Muscle of leg (tissue), 16 donors: ENCODE measurements at places on chromosomes 3 and 15. TPM values are rescaled to one million over a fixed set of nuclear protein-coding genes. Genes with fewer than 3 reads are reported as not detected.
A peak's percentile ranks its signal among the peaks of the same experiment; 100 is the strongest.

DNA sequence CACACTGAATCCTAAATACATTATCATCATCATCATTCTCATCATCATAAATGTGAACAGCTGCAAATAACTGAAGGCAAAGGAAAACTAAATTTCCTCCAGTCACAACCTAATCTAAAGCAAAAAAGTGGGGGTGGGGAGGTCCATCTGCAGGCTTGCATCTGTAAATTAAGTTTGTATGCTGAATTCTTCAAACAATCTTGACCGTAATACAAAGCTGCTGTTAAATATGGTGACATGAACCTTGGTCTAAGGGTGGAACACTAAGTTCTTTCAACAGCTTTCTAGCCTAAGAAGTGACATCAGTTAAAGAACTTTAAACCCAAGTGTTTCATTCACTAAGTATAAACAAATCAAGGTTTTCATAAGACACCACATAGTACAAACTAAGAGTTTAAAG lies 4.3 kb downstream of the LRRFIP2 start:
- peaks cover 4% of the 10 kb centered on the region for H3K36me3 ChIP-seq
- no peaks in the 10 kb centered on the region for H3K27me3 ChIP-seq
- no peak for DNase-seq
- no peaks in the 10 kb centered on the region for H3K4me1 ChIP-seq

DNA sequence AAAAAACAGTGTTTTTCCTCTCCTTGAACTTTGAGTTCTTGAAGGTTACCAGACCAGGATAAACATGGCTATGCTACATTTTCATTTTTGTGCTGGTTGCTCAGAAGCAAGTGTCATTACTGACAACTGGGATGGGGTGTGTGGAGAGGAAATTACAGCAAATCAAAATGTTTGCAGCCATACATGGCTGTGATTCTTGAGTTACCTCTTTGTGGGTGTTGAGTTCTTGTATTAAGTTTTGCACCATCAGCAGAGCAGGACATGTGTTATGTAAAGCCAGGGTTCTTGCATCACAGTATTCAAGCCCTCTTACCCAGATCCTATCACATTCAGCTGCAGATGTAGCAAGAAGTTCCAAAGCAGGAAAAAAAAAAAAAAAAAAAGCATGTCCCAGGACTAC lies 53.9 kb upstream of the ATOSA start:
- H3K36me3 ChIP-seq = no peaks in the 10 kb centered on the region
- peak; percentile 11 for DNase-seq
- no peak overlapping the region for H3K4me3 ChIP-seq

DNA sequence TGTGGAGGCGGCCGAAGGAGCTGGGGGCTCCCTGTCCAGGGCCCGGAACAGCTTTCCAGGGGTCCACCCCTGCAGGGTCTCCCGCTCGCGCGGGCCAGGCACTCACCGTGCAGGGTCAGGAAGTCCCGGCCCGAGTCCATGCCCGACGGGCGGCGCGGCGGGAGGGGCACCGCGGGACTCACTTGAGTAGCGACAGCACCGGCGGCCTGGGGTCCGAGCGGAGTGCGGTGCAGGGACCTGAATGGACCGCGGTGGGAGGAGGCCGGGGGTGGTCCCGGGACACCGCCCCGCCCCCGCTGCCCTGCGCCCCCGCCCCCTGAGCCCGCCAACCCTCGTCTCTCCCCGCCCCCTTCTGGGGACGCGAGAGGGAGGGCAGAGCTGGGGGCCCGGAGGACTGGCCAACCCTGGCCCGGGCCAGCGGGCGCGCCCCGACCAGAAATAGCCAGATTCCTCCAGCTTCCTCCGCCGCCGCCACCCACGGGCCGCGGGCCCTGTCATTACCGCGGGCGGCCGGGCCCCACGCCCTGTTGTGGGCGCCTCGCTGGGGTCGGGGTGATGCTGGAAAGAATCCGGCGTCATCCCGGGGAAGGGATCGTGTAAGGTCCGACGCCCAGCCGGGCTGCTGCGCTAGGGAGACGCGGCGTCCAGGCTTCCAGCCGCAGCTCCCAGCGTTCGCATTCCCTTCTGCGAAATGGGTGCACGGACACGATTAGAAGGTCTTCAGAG lies at the start of gene PLCD1:
Gene PLCD1, minus strand, starts transcription at position 243 of the 726 bp plus-strand sequence. Its CDS starts 103 bp downstream, at position 140.
- peaks cover 30% of the 10 kb centered on the region for H3K4me1 ChIP-seq
- H3K27me3 ChIP-seq = peaks cover 15% of the 10 kb centered on the region
- no peaks in the 10 kb centered on the region for H3K36me3 ChIP-seq
- peak within 1 kb of the TSS; percentile 76 for H3K4me3 ChIP-seq
- DNase-seq = peak; percentile 93
- H3K27ac ChIP-seq = peak within 1 kb of the TSS; percentile 72

DNA sequence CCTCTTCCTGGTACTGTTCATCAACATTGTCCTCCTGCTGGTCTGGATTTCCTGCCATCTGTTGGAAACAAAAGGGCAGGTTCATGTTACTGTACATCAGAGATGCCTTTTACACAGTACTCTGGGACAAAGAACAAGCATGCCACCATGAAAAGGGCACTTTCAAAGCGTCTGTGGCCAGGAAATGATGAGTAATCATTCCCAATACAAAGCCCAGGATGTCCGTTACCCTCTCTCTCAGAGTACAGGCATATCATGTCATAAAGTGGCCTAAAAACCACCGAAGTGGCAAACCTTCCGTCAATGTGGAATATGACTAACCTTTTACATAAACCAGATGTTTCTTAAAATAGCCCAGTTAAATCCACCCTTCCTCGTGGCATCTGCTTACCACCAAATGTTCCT lies 71.2 kb downstream of the GOLIM4 start:
- H3K4me3 ChIP-seq = no peak overlapping the region
- H3K27ac ChIP-seq = no peak overlapping the region
- peaks cover 45% of the 10 kb centered on the region for H3K36me3 ChIP-seq

GRCh38 chr3:126373682-126374601 lies 16.7 kb upstream of the KLF15 start:
- no peak overlapping the region for H3K27ac ChIP-seq
- no peaks in the 10 kb centered on the region for H3K27me3 ChIP-seq
- peak; percentile 24 for DNase-seq
- H3K36me3 ChIP-seq = no peaks in the 10 kb centered on the region
- no peaks in the 10 kb centered on the region for H3K4me1 ChIP-seq

DNA sequence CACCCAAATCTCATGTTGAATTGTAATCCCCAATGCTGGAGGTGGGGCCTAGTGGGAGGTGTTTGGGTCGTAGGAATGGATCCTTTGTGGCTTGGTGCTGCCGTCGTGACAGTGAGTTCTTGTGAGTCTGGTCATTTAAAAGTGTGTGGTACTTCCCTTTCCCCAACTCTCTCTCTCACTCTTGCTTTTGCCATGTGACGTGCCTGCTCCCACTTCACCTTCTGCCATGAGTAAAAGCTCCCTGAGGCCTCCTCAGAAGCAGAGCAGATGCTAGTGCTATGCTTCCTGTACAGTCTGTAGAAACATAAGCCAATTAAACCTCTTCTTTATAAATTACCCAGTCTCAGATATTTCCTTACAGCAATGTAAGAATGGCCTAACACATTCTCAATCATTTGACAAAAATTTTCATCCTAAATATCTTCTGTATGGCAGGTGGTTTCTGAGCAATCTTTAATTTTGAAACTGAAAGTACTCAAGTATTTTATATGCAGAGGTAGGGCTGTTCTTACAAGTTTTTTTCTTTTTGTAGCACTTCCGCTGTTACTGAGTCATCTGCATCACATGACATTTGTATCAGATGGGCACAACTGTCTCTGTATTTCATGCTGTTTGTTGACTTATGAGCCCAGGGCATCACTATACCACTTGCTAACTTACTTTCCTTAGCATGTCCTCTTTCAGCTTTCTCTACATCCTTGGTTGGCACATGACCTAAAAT lies 8.8 kb downstream of the RPL39L start:
- no peaks in the 10 kb centered on the region for H3K27me3 ChIP-seq
- H3K27ac ChIP-seq = no peak overlapping the region
- DNase-seq = no peak
- no peaks in the 10 kb centered on the region for H3K4me1 ChIP-seq
- H3K36me3 ChIP-seq = no peaks in the 10 kb centered on the region

DNA sequence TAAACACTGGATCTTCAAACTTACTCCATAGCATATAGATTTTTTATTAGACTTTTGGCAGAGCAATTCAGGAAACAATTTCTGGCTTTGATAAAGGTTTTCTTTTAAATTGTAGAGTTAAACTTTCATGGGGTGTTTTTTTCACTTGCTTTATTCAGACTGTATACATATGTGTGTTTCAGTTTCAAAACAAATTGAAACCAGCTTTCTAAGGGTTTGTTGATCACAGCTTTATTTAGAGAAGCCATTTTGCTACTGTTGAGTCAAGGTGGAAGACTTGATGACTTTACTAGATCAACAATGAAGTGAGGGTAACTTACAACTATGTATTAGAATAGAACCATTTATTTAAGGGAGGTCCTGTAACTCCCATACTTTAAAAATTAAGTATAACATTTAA lies 6.2 kb downstream of the UBE2E1 start:
- no peak for DNase-seq
- peaks cover 4% of the 10 kb centered on the region for H3K36me3 ChIP-seq
- H3K4me1 ChIP-seq = peaks cover 17% of the 10 kb centered on the region

- H3K36me3 ChIP-seq = peaks cover 9% of the 10 kb centered on the region
- DNase-seq = no peak
- H3K27ac ChIP-seq = no peak overlapping the region
- peaks cover 74% of the 10 kb centered on the region for H3K4me1 ChIP-seq
- no peaks in the 10 kb centered on the region for H3K27me3 ChIP-seq
Measured at GRCh38 chr15:101185336-101185735, 66.5 kb downstream of the CHSY1 start.

DNA sequence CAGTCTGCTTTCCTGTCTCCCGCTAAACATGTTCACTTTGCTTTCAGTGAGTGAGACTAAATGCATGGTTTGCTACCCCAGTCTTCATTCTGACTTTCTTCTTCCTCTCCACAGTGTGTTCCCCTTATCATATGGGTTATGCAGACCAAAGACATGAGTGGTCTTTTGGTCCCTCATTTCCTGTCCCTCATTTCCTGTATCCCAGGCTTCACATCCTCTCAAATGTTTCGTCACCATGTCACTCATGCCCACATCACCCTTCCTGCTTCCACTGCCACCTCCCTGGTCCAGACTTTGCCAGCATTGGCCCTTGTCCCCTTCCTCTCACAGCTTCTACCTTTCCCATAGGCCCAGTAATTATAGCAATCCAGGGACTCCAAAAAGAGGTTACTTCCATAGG lies 209.0 kb downstream of the MYRIP start:
- H3K4me1 ChIP-seq = no peaks in the 10 kb centered on the region
- no peak overlapping the region for H3K4me3 ChIP-seq
- no peak for DNase-seq
- no peaks in the 10 kb centered on the region for H3K27me3 ChIP-seq
- H3K36me3 ChIP-seq = no peaks in the 10 kb centered on the region

- H3K4me1 ChIP-seq = peaks cover 14% of the 10 kb centered on the region
- H3K27ac ChIP-seq = no peak overlapping the region
- H3K27me3 ChIP-seq = no peaks in the 10 kb centered on the region
- no peak for DNase-seq
Measured at GRCh38 chr3:9194509-9195184, 54.8 kb downstream of the SRGAP3 start.

DNA sequence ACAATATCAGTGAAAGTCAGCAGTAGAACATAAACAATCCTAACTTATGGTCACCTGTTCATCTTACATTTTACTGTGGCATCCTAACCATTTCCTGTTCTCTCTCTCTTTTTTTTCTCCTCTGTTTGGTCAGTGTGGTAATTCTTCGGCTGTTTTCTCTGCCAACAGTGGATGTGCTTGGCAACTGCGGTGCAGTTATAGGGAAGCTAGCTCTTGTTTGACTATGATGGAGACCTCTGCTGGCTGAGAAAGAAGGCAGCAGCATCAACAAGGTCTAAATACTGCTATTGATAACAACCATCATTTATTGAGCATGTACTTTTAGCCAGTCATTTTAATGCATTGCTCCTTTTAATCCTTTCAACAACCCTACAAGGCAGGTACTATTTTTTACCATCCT lies 723 bp upstream of the DRD3 start:
- no peak overlapping the region for H3K27ac ChIP-seq
- H3K36me3 ChIP-seq = no peaks in the 10 kb centered on the region
- H3K4me3 ChIP-seq = no peak overlapping the region
- no peaks in the 10 kb centered on the region for H3K27me3 ChIP-seq
- H3K4me1 ChIP-seq = no peaks in the 10 kb centered on the region
- DNase-seq = peak; percentile 4

DNA sequence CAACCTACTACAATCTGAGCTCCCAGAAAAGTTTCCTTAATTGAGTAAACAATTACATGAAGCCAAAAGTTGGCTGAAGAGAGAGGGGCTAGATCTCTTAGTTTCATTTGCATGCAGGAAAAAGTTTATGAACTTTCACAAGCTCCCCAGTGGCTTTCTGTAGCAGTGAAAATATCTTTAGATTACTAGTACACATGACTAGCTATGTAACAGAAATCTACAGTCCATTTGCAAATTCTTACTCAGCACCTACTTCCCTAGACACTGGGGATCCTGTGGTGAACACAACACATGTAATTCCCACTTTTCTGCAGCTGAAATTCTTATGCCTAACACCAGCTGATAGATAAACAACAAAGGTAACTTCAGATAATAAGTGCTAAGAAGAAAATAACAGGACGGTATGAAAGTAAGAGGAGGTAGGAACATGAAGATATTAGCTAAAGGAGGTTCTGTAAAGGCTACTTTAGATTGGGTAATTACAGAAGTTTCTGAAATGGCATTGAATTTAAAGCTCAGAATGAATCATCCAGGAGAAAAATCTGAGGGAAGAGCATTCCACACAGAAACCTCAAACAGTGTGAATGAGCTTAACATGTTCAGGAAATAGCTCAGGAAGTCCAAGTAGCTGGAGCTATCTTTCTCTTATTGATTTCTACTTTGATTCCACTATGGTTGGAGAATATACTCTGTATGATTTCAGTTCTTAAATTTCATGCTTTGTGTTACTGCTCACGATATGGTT lies 204.8 kb downstream of the MAGI1 start:
- no peak overlapping the region for H3K27ac ChIP-seq
- peak; percentile 39 for DNase-seq
- H3K4me1 ChIP-seq = no peaks in the 10 kb centered on the region
- H3K27me3 ChIP-seq = no peaks in the 10 kb centered on the region
- H3K36me3 ChIP-seq = no peaks in the 10 kb centered on the region

- peaks cover 9% of the 10 kb centered on the region for H3K4me1 ChIP-seq
- H3K27me3 ChIP-seq = no peaks in the 10 kb centered on the region
- H3K27ac ChIP-seq = peak overlapping the region; percentile 72
- peak overlapping the region; percentile 6 for H3K4me3 ChIP-seq
Measured at GRCh38 chr3:130850044-130850797, 43.7 kb upstream of the ATP2C1 start.

GRCh38 chr15:99450896-99451358 lies 114.9 kb upstream of the MEF2A start:
- no peaks in the 10 kb centered on the region for H3K27me3 ChIP-seq
- H3K4me1 ChIP-seq = peaks cover 82% of the 10 kb centered on the region
- no peak overlapping the region for H3K4me3 ChIP-seq
- no peaks in the 10 kb centered on the region for H3K36me3 ChIP-seq

- no peak for DNase-seq
- no peaks in the 10 kb centered on the region for H3K27me3 ChIP-seq
- no peak overlapping the region for H3K27ac ChIP-seq
Measured at GRCh38 chr15:44595656-44596510, 58.9 kb downstream of the EIF3J start.

Gene MEGF11
- 0.35 TPM for total RNA-seq

Gene KPNA4
- 33.6 TPM for total RNA-seq

Gene ERICH6
- total RNA-seq = 0.09 TPM

Gene GOLGA6L7
- not detected for total RNA-seq

Gene CGNL1
- total RNA-seq = 9.5 TPM

Gene LMAN1L
- 0.04 TPM for total RNA-seq

Gene TSPAN3
- total RNA-seq = 397 TPM

Gene HIGD1A
- 71.8 TPM for total RNA-seq
